NCI-H2029 treated with DMSO at 0.1 percent for 48 hours (cell line): ENCODE measurements at places on chromosomes 2 and 18.

DNA sequence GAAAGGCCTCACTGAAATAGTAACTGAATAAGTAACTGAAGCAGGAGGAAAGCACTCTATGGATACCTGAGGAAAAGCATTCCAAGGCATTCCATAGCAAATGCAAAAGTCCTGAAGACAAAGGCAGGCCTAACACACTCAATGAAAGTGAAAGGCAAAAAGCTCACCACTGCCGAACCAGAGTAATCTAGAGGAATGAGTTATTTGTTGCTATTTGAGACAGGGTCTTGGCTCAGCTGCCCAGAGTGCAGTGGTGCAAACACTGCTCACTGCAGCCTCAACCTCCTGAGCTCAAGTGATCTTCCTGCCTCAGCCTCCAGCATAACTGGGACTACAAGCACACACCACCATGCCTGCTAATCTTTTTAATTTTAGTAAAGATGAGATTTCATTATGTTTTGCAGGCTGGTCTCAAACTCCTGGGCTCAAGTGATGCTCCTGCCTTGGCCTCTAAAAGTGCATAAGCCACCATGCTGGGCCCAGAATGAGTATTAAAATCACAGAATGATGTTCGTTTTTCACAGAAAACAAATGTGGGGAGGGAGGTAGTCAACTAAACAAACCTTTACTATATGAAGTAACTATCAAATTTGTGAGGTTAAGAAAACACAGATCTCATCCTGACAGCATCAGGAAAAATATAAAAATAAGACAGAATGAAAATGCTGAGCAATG, 17.9 kb downstream of the PIAS2 start:
- no peak for DNase-seq

DNA sequence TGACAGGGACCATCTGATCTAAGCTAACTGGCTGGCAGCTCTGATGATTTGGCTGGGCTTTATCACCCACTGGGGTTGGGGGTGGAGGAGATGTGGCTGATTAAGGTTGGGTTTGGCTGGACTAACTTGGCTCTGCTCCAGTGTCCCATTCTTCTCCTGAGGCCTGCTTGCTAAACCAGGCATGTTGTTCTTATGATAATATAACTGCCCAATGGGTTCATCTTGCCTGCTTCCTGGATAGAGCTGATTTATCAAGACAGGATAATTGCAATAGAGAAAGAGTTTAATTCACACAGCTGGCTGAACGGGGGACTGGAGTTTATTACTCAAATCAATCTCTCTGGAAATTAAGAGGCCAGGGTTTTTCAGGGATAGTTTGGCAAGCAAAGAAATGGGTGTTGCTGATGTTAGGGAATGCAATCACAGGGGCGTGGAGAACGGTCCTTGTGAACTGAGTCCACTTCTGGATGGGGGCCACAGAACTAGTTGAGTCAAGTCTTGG, 150.4 kb downstream of the PTH2R start:
- DNase-seq, result no peak

- no peak for DNase-seq
These were observed 497 bp downstream of the DSC3 start for GRCh38 chr18:31042084-31042405.

- no peak for DNase-seq
These were observed 103.0 kb downstream of the CD226 start for GRCh38 chr18:69844656-69845055.

DNA sequence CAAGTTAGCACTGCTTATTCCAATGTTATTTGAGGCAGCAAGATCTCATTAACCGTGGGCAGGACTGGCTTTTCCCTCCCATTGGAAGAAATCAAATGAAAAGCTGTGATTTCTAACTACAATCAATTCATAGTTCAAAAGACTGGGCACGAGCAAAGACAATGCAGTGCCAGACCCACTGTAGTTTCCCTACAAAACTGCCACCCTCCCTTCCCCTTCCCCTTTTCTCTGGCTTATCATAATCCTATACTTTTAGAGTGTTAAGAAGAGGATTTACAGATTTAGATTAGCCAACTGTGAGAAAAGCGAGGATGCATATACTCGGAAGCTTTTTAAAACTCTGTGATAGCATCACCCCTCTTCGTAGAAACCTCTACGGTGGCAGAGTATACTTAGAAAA, 260.4 kb downstream of the STK39 start:
- no peak for DNase-seq

- peak; percentile 14 for DNase-seq
These were observed 91.1 kb upstream of the MAPK4 start for GRCh38 chr18:50468807-50469206.

- no peak for DNase-seq
These were observed 92.7 kb downstream of the DDX1 start for GRCh38 chr2:15684161-15685039.

DNA sequence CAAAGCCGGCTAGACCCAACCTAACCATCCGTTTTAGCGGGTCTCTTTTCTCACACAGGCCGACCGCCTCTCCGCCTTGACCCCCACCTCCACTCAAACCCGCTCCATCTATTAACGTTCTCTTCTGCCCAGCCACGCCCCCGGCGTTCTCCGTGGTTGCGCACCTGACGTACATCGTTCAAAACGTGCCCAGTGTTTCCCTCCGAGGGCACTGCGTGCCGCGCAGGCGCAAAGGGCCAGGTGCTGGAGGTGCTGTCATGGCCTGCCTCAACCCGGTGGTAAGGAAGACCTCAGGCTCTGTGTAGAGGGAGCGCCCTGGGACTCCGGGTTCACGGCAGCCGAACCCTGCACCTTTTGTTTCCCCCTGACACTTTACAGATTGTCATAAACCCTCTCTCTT, at the start of gene GTF2A1L:
TSS of gene GTF2A1L (plus strand) at position 239 of the 400 bp plus-strand sequence. CDS start at position 258, 19 bp downstream.
- no peak for DNase-seq

- no peak for DNase-seq
These were observed 27.1 kb downstream of the MCFD2 start for GRCh38 chr2:46888421-46888952.

GRCh38 chr2:196131949-196132925, 39.1 kb downstream of the STK17B start:
- no peak for DNase-seq

DNA sequence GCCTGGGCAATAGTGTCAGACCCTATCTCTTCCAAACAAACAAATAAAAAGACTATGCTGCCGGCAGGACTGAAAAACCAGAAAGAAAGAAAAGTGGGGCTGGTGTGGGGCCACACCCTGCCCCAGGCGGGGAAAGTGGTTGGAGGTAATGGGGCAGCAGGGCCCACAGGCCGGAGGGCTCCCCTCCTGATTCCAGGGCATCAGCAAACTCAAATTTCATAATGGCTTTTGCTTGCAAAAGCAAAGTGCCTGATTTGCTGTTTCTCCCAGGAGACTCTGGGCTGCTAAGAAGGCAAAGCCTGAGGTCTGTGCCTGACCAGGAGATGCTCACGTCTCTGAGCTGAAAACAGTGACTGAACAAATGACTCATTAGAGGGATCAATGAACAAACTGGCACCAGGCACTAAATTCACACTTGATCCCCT, 121.9 kb downstream of the HDAC4 start:
- no peak for DNase-seq

GRCh38 chr2:190511104-190511503, 23.4 kb downstream of the NEMP2 start:
- DNase-seq, result peak; percentile 28

DNA sequence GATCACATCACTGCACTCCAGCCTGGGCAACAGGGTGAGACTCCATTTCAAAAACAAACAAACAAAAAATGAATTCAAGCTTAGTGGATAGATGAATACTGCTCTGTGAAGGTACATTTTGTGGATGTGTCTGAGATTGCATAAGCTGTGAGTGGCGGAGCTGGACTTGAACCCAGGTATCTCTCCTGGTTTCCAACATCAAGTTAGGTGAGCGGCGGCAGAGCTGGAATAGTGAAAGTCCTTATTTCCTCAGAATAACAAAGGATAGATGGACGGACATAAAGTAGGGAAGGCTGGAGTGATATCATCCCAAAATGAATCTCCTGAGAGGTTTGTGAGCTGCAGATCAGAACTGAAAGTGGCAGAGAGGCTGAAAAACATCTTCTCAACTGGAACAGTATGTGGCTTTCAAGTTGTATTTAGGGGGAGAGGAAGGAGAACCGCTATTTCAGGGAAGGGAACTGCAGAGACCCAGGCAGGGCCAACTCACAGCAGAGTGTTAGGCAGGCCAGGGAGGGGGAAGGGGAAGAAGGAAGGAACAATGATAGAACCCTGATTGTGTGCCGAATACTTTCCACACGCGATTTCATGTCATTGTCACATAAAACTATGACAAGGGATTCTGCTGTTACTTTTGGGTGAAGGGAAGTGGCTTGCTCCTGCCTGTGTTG, 106.2 kb downstream of the LPIN1 start:
- no peak for DNase-seq

GRCh38 chr2:27790796-27791195, 19.3 kb downstream of the MRPL33 start:
- no peak for DNase-seq
